Stimulated activated CD8-positive, alpha-beta memory T cell treated with anti-CD3 and anti-CD28 coated beads, Interleukin-2, amount 100 ng/mL, for 48 hours (primary cell): ENCODE measurements at places on chromosomes 7 and 10.

DNA sequence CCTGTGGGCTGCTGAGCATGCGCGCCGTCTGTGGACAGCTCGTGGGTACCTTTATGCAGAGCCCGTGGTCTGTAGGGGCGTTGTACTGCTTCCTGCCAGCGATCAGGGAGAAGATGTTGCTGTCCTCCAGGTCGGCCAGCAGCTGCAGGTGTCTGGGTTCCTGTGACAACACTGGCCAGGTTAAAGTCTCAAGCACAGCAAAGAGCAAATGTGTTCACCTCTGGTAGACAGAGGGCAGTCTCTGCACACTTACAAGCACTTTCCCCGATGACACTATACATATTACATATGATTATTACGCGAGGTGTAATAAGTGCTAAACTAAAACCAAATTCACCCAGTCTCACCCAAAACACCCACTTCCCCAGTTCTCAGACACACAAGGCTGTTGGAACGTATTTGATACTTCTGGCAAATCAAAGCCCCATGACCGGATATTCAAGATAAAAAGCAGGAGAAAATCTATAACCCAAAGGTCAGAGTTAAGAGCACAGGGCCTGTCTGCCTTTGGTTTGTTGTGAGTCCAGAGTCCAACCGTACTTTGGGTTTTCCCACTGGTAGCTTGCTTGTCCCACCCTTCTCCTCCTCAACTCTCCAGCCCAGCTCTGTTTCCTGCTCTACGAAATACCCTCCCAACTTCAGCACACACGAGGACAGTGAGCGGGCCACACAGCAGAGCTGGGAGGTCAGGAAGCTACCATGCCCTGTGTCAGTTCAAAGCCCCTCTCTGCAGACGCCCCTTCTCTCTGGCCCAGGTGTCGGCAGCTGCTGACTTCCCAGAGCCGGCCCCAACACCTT is 49.7 kb upstream of the DDC start:
- no peak for DNase-seq

- no peak for DNase-seq
Measured at GRCh38 chr10:17262502-17262901, 34.5 kb downstream of the VIM start.

- DNase-seq = no peak
Measured at GRCh38 chr10:46074196-46074946, 28.3 kb upstream of the MSMB start.

- DNase-seq = no peak
Measured at GRCh38 chr10:79029478-79030390, 39.0 kb upstream of the ZMIZ1 start.

DNA sequence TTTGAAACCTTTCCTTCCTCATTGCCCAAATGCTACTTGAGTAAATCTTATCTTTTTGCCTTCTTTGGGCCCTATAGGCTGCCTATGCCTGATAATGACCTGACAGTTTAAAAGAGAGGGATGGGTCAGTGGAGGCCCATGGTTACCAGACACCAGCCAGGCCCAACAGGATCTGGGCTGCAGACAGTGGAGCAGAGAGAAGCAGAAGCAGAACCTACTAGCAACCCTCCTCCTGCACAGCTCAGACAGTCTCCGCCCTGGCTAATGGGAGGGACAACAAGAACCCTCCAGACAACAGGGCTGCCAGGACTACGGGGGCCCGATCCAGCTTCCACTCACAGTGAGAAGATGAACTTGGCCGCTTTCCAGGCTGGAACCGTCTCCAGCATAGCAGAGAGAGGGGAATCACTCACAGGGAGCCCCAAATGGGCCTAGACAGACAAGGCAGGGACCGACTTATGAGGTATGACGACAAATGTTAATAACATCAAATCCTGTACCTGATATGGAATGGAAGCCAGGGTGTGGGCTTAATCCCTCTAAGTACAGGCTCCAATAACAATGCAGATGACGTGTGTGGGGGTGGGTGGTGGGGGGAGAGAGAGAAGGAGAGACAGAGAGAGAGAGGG is 31.7 kb upstream of the DGKI start:
- DNase-seq = no peak

DNA sequence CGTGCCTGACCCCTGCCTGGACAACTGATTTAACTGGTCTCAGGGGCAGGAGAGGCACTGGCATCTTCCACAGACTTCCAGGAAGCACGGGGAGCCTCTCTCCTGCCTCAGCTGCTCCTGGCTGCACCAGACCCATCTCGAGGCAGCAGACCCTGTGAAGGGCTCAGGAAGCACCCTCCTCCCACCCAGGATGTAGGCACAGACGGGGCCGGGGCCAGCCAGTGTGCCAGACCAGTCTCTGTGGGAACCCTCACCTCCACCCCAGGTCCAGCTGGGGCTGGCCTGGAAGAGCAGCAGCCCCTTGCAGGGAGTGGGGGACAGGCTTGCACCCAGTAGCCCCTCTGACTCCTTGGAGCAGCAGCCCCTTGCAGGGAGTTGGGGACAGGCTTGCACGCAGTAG is 56.3 kb downstream of the RASGEF1A start:
- DNase-seq = no peak

- no peak for DNase-seq
Measured at GRCh38 chr10:2296179-2296891, 559.0 kb upstream of the ADARB2 start.

DNA sequence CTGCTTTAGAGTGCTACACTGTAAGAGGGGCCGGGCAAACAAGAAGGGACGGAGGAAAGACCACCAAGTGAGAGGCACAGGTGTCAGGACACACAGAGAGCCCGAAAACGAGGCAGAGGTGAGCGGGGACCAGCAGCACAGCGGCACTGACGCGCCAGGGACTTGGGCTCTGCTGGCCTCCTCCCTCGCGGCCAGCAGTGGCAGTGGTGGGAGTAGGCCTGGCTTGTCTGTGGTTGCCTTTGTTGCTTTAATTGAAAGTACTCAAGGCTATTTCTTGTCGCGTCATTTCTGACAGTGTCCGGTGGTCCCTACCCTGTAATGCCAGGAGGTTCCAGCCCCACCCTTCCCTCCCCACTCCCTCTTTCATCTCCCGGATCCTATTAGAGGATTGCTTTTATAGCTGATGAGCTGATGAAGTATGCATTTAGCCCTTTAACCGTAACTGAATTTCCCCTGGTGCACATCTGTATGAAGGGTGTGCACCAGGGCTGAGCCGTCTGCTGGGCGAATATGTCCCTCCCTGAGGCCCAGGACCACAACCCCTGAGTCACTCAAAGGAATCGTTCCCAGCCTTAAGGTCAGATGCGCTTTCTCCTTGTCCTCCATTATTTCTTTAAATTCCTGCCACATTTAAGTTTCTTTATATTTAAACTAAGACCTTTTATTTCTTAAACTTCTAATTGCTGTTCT is 39.5 kb upstream of the FAM20C start:
- DNase-seq = no peak

DNA sequence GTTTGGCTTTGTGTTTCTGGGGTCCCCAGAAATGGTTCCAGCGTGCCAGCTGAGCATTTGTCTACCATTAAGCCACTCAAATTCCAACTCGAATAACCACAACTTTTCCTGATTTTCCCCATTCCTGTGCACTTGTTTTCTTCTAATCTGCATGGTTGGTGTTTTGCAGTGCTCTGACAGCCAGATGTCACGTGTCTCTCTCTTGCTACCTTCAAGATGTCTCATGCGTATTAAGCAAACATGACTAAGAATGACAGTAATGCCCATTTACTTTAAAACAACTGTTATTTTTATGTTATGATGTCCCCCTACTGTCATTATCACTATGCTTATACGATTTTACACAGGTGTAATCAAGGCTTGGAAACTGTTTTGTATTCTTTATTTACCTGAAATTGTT is 35.2 kb upstream of the MXI1 start:
- no peak for DNase-seq

DNA sequence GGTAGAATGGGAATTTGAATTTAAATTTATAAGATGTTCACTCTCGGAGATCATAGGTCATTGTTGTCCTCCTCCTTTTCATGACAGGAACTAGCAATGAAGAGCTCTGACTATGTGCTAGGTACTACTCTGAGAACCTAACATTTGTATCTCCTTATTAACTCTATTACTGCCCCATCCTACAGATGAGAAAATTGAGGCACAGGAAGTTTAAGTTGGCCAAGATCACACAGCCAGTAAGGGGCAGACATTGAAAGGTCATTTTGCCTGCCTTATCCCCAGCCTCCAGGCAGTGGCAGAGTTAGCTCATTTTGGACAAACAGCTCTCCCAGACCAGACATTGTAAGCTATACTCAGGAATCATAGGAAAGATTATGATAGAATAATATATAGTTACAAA is 6.0 kb downstream of the SRGN start:
- DNase-seq = no peak
